Omental fat pad (tissue), 4 donors: ENCODE measurements at places on chromosomes 3 and 15. TPM values are rescaled to one million over a fixed set of nuclear protein-coding genes. Genes with fewer than 3 reads are reported as not detected.

GRCh38 chr15:52879145-52879544, 89.0 kb upstream of the ONECUT1 start:
- no peak for DNase-seq

DNA sequence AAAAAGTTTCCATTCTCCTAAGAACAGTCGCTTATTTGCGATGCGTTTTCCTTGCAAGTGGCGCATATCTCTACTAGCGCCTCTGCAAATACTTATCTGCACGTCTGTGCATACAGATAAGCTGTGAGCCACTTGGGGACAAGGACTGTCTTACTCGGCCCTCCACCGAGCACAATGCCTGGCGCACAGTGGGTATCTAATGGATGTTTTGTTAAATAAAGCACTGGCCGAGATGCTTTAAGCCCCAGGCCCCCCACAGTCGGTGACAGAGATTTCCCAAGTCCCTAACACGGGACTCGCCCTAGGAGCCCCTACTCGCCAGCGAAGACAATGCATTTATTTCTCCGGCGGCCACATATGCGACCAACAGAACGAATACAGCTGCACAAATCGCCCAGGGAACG, 503 bp downstream of the HLTF start:
- DNase-seq, result no peak

- no peak for DNase-seq
Observed at GRCh38 chr3:159664653-159665052, 324.0 kb upstream of the IL12A start.

GRCh38 chr3:4334548-4334947, 31.4 kb downstream of the SETMAR start:
- DNase-seq, result no peak

GRCh38 chr15:91465086-91465485, 365.0 kb downstream of the SV2B start:
- no peak for DNase-seq

Gene NR2E3
- total RNA-seq, result not detected
